ENCODE measurements at places on chromosomes 4 and X. TPM values are rescaled to one million over a fixed set of nuclear protein-coding genes. Genes with fewer than 3 reads are reported as not detected.

- DNase-seq = no peak
Measured at GRCh38 chr4:168924667-168925066, 85.4 kb downstream of the CBR4 start.

GRCh38 chrX:66002824-66003680, 36.8 kb downstream of the VSIG4 start:
- no peak for DNase-seq

DNA sequence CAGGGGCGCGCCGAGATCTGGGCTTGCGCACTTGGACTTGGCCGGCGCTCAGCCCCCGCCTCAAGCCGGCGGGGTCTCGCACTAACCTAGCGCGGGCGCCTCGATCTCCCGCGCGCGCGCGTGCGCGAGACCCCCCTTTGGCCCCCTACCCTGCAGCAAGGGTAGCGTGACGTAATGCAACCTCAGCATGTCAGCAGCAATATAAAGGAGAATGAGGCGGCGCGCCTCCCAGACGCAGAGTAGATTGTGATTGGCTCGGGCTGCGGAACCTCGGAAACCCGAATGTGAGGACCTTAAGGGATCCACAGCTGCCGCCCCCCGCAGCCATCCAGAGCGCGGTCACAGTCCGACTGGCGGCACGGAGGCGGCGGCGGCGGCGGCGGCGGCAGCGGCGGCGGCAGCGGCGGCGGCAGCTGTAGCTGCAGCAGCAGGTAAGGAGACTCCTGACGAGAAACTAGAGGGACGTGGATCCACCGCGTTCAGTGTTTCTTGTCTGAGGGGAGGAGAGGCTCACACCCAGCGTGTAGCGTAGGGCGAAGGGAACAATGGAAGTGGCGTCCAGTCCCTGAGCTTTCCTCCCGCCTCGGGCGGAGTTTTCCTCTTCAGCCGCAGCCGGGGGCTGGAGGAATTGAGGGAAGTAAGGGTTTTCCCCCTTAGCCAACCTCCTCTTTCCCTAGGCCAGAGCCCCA, at the start of the genes SATL1 and ZNF711:
TSS of gene SATL1 (minus strand) at position 19 of the 689 bp plus-strand sequence. CDS start 134,811 bp downstream, outside the sequence.
TSS of gene ZNF711 (plus strand) at position 231 of the 689 bp plus-strand sequence. CDS start 3,582 bp downstream, outside the sequence.
- no peak for DNase-seq

DNA sequence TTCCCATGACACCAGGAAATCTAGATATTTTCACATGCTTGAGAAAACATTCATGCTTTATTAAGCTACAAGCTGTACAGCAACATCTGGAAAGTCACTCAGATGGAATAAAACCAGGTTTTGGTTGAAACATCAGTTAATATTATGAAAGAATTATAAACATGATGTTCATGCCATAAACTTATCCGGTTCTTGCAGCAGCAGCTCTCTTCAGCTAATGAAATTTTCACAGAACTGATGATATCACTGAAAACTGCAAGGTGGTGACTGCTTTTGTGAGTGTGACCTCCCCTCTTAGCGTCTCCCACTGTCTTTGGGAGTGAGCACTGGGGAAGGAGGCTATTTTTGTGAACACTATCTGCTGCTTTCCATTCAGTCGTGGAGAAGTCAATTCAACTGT, 56.9 kb downstream of the ARHGAP10 start:
- DNase-seq = no peak

DNA sequence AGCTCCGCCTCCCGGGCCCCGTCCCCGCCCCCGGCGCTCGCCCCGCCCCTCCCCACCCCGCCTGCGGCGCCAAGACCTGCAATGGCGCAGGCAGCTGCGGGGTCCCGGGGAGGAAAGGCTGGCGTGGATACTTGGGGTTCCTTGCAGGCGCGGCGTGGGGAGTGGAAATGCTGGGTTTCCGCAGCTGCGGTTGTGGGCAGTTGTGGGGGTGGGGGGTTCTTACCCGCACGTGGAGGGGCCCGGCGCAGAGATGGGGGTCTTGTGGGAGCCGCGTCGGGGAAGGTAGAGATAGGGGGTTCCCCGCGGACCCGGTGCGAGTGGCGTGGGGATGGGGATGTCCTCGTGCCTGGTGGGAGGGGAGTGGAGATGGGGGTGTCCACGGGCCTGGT, 680 bp upstream of the ASMTL start:
- no peak for DNase-seq

- DNase-seq = no peak
Measured at GRCh38 chr4:7016512-7016911, 26.7 kb upstream of the TADA2B start.

- DNase-seq = no peak
Measured at GRCh38 chrX:1945879-1946278, 331.0 kb downstream of the ASMT start.

GRCh38 chrX:152915541-152916241, 17.8 kb downstream of the ZNF185 start:
- DNase-seq = peak; percentile 69

DNA sequence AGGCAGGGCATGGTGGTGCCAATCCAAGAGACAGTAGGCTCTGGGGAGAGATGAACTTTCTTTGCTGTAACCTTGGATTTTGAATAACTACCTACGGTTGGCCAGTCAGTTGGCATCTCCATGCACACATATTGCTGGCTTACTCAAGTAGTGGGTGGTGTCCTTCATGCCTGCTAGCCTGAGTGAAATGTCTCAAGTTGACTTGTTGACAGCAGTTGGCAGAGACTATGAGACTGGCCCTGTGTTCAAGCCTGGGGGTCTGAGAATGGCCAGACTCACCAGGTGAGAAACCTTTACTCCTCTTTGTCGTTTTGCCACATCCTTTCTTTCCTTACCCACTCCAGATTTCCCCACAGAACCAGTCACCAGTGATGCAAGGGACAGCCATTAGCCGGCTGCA, 173.3 kb downstream of the MID1IP1 start:
- no peak for DNase-seq

- no peak for DNase-seq
Measured at GRCh38 chr4:155339588-155339987, 37.2 kb downstream of the MAP9 start.

- no peak for DNase-seq
Measured at GRCh38 chr4:67776746-67777145, 22.6 kb upstream of the GNRHR start.

- DNase-seq = no peak
Measured at GRCh38 chr4:108107729-108108382, 60.9 kb downstream of the LEF1 start.

- no peak for DNase-seq
Measured at GRCh38 chrX:120021927-120022326, 55.6 kb downstream of the RHOXF2B start.

DNA sequence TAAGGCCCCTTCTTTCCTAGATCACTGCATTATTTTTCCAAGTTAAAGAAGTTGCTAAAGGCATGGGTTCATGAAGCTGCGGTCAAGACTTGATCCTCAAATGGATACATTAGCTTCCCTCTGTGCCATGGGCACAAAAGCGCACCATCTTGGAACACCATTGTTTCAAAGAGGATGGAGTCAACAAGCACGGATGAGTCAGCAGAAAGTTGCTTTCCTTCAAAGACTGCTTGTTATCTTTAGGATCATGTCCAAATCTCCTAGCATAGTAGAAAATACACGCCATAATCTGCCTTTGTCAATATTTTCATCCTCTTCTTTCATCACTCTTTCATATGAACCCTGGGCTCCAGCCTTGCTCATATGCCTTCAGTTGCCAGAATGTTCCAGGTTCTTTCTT, 226.8 kb upstream of the GATB start:
- DNase-seq = peak; percentile 19

DNA sequence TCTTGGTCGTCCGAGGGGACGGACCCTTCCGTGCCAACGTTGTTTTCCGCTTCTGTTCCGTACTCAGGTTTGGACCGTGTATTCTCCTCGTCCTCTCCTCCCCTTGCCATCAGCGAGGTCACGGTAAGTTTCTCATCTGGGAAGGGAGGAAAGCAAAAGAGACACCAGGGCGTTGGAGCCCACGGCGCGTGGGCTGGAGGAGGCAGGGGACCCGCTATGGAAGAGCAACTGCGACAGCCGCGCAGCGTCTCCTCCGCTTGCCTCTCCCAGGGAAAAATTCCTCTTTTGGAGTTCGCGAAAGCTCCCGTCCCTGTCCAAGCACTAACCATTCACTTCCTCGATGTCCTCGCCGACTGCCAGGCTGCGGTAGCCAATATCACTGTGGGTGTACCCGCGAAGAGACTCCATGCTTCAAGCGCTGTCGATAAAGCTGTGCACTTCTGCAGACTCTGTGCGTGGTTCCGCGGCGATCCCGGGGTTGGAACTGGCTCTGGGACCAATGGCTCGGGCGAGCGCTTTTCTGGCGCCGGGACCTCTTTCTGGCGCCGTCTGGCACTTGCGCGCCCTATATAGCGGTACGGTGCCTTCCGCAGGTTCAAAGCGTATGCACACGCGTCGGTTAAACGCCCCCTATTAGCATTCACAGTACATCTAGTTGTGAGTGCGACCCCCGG, at the start of gene ESX1:
TSS of gene ESX1 (minus strand) at position 492 of the 674 bp plus-strand sequence. CDS start at position 408, 84 bp downstream.
- no peak for DNase-seq

DNA sequence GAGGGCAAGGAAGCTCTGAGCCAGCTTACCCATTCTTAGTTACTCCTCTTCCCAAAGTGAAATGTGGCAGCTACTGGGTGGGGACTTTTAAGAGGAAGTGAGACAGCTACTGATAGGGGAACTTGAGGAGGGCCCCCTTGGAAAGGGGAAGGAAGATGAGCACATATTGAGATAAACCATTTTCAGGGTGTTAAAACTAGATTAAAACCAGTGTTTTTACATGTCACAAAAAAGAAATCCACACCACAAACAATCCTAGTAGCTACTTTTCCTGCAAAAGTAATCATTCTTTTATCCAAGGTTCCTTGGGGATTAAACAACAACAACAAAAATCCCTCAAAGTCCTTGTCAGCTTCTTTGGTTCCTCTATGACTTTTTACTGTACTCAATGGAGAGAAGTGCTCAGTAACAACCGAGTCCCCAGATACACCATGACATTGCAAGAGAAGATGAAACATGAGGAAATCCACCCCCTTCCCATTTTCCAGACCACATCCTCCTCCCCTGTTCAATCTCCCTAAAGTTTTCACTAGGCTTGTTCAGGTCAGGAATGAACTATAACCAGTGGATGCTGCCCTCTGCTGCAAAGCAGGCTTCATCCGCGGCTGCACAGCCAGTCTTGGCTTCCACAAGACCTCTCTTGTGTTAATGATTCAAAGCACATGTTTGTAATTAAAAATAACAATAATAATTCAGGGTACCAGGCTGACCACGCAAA, 113.5 kb upstream of the TMEM164 start:
- DNase-seq = no peak

- DNase-seq = no peak
Measured at GRCh38 chr4:127528302-127528701, 104.5 kb upstream of the INTU start.

DNA sequence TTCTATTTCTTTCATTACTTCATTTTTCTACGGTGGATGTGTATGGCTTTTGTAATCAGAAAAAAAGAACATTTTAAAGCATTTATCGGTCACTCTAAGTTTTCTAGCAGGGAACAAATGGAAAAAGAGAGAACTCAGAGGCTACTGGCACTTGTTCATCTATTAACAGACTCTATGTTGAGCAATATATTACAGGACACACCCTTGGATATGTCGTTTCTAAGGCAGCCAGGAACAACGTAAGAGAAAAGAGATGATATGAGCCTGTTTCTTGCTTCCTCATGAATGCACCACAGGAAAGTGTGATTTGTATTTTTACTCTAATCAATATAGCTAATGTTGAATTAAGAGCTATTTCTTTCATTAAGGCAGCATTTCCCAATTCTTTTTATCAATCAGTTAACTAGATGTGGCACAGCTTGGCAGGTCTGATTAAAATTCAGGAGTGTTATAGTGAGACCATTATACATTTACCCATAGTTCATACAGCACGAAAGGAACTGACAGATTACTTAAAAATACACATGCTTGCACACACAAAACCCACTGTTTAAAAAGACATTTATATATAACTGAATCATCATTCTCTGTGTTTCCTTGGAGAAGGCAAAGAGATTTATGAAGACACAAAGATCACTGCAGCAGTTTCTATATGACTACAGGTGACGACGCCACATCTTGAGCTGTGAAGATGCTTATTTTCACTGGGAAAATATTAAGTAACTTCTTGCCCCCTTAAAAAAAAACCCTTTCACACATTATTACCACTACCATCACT, 13.0 kb downstream of the RAB9B start:
- no peak for DNase-seq

- peak; percentile 48 for DNase-seq
Measured at GRCh38 chr4:164536814-164537213, 217.1 kb upstream of the SMIM31 start.

GRCh38 chr4:114312338-114312737, 286.3 kb upstream of the UGT8 start:
- DNase-seq = no peak

DNA sequence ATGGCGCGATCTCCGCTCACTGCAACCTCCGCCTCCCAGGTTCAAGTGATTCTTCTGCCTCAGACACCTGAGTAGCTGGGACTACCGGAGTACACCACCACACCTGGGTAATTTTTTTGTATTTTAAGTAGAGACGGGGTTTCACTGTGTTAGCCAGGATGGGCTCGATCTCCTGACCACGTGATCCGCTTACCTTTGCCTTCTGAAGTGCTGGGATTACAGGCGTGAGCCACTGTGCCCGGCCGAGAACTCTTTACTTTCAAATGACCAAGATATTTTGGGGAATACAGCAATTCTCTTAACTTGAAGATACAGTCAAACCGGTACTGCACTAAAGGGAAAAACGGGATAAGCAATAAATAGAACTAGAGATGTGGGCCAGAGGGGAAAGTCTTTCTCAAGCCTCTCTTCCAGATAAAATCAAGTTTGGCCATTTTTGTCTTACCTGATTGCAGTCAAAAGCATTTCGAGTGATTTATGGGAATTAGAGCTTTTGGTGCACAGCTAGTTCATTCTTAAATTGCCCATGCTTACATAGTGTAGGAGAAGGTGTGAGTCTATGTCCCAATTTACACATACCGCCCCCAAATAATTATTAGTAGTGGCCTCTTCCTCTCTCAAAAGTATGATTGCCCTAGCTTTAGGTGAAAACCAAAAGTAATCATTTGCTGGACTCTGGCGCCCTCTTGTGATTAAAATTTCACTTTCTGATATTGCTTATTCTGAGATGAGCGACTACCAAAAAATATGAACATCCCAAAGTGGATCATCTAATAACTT, 53.2 kb upstream of the ABCG2 start:
- DNase-seq = peak; percentile 51

DNA sequence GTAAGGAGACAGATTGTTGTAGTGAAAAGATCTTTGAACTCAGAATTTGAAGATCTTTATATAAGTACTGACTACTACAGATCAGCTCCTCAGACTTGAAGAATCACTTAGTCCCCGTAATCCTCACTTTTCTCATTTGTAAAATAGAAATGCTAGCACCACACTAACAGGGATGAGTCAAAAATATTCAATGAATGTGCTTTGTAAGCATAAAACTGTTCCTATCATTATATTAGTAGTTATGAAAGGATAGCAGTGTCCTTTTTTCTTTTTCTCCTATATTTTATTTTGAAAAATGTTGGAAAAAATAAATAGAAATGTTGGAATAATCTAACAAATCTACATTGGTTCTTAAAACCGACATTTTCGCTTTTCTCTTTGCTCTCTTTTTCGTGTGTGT, 25.4 kb downstream of the NFKB1 start:
- no peak for DNase-seq

The FAM50A gene
- total RNA-seq = 110 TPM

The XPNPEP2 gene
- total RNA-seq = not detected

The FHIP1A gene
- 38.0 TPM for total RNA-seq

The NCAPG gene
- 77.7 TPM for total RNA-seq

The XIAP gene
- total RNA-seq = 13.3 TPM

The COL25A1 gene
- 0.12 TPM for total RNA-seq
